ENCODE measurements at places on chromosomes 1 and 21.

GRCh38 chr1:60621368-60621851, 461.0 kb upstream of the NFIA start:
- DNase-seq = no peak

DNA sequence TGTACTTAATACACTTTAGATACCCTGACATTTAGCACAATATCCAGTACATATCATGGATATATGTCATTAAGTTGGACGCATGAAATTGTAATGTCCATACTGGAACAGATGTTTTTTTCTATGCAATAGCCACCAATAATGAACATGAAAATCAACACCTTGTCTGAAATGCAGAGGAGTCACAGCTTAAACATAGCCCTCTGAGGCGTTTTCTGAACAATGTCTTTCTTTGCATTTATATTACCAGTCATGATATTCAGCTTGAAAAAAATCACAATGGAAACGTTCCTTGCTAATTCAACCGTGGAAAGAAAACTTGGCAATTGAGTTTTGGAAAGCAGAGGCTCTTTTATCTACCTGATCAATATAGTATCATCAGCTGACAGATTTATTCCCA, 86.7 kb upstream of the COL11A1 start:
- no peak for DNase-seq

GRCh38 chr1:61436016-61436415, 288.9 kb downstream of the TM2D1 start:
- DNase-seq = no peak

- no peak for DNase-seq
Measured at GRCh38 chr1:168643152-168643551, 66.7 kb downstream of the XCL1 start.
